Liver (tissue), 10 donors: ENCODE measurements at places on chromosomes 1 and 21. TPM values are rescaled to one million over a fixed set of nuclear protein-coding genes. Genes with fewer than 3 reads are reported as not detected.

ARHGAP29 gene
- 27.7 TPM for total RNA-seq

OR2T34 gene
- total RNA-seq = not detected

NHLH1 gene
- 0.08 TPM for total RNA-seq

PCBP3 gene
- 1.6 TPM for total RNA-seq

AMPD1 gene
- total RNA-seq = not detected

AMY2B gene
- total RNA-seq = 5.4 TPM
